ENCODE measurements at places on chromosomes 5 and 9.
A peak's percentile ranks its signal among the peaks of the same experiment; 100 is the strongest.

DNA sequence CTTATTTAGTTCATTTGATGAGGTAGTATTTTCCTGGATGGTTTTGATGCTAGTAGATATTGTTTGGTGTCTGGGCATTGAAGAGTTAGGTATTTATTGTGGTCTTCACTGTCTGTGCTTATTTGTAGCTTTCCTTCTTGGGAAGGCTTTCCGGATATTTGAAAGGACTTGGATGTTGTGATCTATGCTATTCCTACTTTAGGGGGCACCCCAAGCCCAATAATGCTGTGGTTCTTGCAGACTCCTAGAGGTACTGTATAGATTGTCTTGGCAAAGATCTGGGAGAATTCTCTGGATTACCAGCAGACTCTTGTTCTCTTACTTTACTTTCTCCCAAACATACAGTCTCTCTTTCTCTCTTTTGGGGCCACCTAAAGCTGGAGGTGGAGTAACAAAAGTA lies 315.7 kb downstream of the MAT2B start:
- no peak for DNase-seq

GRCh38 chr9:134329886-134330285 lies 3.6 kb downstream of the RXRA start:
- peak; percentile 39 for DNase-seq

- peak; percentile 47 for DNase-seq
These were observed 44.2 kb upstream of the COL15A1 start for GRCh38 chr9:98899408-98900056.

DNA sequence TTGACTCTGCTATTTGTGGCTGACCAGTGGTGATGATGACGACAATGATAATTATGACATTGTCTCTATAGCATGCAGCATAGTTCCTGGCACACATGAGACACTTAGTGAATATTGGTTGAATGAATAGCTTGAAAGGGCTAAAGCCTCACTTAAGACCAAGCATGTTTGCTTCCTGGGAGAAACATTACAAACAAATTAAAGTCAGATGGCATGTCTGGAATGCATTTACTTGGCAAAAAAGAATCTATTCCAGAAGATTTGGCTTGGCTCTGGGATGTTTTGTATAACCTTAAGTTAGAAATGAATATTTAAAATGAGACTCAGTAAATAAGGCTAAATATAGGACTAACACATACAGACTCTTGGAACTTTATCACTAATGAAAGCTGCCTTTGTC lies 21.6 kb downstream of the GAS1 start:
- DNase-seq: no peak

DNA sequence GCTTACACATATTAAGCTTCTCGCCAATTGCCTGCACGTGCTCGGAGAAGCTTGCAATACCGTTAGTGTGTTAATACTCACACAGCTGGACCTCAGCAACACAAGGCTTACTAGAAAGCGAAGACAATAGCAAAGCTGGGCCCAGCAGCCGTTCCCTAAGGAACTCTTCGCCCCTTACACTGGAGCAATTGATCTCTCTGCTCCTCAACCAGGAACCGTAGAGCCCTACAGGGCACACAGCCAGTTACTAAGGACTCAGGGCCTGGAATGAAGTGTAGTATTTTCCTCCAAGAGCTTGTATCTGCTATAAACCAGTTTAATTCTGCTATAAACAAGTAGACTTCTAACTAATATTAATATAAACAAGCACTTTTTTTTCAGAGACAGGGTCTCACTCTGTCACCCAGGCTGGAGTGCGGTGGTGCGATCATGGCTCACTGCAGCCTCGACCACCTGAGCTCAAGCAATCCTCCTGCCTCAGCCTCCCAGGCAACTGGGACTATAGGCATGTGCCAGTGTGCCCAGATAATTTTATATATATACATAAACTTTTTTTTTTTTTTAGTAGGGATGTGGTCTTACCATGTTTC lies 67.0 kb upstream of the SIMC1 start:
- no peak for DNase-seq

- no peak for DNase-seq
These were observed 16.8 kb downstream of the MACROH2A1 start for GRCh38 chr5:135382106-135382790.

DNA sequence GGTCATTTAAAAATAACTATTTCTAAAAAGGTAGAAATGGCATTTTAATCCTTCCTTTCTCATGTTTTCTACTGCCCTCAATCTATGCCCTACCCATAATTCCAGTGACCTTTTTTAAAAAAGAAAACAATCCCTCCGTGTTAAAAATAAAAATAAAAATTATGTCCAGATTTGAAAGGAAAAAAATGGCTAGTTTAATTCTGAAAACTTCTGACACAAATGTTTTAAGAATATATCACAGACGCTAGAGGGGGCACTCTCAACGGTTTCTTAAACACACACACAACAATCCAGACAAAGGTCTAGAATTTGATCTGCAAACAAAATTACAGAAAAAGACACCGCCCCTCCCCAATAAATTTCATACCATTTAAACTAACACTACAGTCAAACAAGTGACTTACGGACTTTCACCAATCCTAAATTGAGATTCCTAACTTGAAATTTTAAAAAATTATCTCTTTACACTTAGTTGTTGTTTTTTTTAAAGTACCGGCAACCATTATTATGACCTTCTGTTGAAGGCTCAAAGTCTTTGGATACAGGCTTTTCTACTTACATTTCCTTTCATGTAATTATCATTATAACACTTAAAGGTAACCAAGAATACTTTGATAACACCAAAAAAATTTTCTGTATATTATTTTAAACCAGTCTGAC lies 38.2 kb downstream of the CLINT1 start:
- DNase-seq: peak; percentile 57
